Stimulated activated CD4-positive, alpha-beta T cell treated with anti-CD3 and anti-CD28 coated beads, Interleukin-1b, Interleukin-23, amount 100 ng/mL, for 4 hours (primary cell): ENCODE measurements at places on chromosomes 5 and 9.

DNA sequence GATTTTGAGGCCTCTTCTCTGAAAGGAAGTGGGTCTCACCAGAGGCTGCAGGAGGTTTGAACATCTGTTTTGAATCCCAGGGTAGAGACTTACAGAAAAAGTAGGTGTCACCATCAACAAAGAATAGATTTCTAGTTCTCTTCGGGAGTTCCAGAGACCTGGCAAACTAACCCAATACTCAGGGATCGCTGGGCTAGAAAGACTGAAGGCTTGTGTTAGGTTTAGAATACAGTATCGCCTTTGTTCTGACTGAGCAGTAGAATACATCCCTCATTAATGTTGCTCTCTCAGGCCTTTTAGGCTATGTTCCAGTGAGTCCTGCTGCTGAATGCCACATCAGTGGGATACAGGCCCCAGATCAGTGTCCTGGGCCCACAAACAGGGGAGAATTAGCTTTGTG, 27.2 kb downstream of the RUSC2 start:
- DNase-seq = no peak

GRCh38 chr5:154189819-154190594, 526 bp upstream of the GALNT10 start:
- DNase-seq = peak; percentile 69

DNA sequence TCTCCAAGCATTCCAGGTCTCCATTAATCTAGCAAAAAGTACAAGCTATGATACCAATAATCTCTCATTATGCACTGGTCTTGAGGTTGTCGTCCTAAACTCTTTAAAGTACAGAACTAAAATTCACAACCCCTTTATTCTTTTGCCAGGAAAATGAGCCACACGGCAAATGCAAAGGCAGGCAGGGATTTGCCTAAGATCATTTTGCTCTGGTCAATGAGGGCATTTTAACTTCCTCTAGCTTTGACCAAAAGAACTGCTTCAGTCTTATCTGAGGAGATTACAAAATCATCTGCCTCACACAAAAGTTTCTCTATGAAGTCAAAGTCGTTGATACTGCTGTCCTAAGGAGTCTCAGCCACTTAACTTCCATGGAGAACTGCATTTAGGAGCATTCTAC, 51.8 kb downstream of the EPB41L4B start:
- no peak for DNase-seq

DNA sequence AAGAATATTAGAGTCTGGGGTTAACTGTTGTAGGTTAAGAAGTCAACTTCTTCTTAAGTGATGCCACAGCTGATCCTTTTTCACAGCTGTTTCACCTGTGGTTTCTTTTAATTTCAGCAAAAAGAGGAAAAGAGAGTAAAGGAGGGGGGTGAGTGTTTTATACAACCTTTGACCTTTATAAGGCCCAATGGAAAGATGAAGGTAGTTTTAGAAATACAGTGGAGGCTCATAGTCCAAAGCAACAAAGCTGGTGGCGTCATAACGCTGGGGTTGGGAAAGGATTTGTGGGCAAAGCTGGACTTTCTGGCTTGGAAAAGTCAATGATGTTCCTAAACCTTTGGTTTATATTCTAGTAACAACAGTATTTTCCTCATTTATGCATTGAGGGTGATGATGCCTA, 49.5 kb downstream of the RCL1 start:
- no peak for DNase-seq

DNA sequence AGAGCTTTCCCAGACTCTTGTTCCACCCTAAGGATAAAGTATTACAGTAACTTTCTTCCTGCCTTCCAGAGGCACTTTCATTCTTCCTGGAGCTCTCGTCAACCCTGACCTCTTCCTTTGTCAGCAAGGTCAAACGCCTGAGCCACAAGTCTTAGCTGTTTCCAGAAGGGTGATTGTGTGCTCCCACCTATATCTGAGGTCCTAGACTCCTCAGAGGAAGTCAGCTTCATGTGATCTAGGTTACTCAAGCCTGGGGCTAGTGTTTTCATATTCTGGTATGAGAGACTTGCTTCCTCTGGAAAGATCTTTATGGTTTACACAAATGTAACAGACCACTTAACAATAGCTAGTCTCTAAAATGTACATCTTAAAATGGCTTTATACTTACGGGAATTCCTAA, 5.4 kb upstream of the FAM120A start:
- DNase-seq = no peak

DNA sequence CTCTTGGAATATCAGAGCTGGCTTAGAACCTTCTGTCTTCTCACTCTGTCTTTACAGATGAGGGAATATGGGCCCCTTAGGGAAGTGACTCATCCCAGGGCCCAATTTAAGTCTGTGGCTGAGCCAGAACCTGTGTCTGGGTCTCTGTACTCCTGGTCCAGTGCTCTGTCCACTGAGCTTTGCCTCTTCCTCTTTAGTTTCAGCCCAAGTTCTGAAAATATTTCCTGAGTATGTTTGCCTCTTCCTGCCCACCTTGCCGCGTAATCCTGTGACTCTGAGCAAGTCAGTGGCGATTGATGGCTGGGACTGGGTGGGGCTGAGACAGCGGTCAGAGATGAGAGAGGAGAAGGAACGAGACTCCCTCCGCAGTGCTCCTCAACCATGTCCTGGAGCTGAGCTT, 7.8 kb downstream of the IER5L start:
- no peak for DNase-seq

GRCh38 chr9:131840220-131840619, 100.3 kb upstream of the RAPGEF1 start:
- no peak for DNase-seq

- DNase-seq = no peak
Observed at GRCh38 chr5:77463905-77464304, 28.2 kb downstream of the WDR41 start.
